CD4-positive, alpha-beta T cell (primary cell): ENCODE measurements at places on chromosomes 6 and 20.
A peak's percentile ranks its signal among the peaks of the same experiment; 100 is the strongest.

- no peak for DNase-seq
Measured at GRCh38 chr6:113674075-113674474, 183.1 kb upstream of the MARCKS start.

DNA sequence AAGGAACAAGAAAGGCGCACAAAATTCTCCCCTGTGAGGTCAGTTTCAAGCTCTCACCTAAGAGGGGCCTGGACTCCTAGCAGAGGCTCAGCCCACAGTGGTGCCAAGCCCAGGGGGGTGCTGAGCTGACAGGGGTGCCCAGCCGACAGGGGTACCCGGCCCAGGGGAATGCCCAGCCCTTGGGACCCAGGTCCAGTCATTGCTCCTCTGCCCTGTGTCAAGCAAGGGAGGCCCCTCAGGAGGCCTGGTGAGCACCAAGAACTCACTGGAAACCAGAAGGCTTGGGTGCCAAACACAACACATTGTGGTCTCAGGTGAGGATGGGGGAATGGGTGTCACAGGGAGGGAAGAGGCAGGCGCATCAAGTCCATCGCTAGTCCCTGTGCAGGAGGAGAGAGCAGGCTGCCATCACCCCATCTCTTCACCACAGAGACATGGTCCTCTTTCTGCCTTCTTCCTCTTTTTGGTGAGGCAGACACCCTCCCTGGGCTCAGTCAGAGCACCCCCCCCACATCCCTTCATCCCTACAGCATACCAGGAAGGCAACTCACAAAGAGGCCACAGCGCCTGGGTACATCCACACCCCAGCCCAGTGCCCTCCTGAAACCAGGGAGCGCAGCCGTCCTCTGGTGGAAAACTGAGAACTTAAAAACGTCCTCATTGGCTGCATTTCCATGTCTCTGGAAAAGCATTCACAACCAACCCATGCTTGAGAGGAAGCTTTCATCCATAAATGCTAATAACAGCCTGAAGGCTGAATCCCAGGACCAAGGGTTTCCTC lies 111.3 kb downstream of the BANF2 start:
- DNase-seq, result no peak

DNA sequence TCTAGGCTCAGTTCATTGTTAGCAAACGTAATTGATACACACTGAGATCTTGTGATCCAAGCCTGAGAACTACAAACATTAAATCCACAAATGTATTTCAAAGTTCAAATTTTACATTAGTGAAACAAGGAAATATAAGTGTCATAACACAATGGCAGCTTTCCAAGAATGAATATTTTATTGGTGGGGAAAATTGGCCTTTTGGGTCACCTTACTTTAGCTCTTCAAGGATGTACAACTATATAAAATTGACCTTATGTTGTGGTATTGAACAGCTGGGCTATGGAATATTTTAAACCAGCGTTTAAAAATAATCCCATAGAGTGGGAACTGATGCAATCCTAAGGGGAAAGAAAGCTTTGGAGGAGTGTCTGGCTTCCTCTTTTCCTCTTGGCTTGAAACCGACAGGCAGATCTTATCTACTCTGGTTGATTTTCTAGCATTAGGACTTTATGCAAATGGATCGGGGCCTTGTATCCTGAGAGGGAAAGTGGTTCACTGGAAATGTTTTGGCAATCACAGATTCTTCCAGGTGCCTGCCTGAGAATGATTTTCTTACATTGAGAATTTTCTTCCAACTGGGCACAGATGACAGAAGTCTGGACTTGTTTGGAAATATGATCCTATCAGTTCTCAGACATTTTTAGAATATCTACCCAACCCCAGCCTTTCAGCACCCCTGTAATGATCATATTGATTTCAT lies 184.8 kb upstream of the ECI2 start:
- DNase-seq, result no peak

- no peak for DNase-seq
Measured at GRCh38 chr6:149129371-149130077, 188.0 kb upstream of the TAB2 start.

GRCh38 chr6:166927935-166928643 lies 28.3 kb downstream of the RNASET2 start:
- DNase-seq, result no peak

- no peak for DNase-seq
Measured at GRCh38 chr20:53399083-53399482, 194.6 kb downstream of the ZNF217 start.

DNA sequence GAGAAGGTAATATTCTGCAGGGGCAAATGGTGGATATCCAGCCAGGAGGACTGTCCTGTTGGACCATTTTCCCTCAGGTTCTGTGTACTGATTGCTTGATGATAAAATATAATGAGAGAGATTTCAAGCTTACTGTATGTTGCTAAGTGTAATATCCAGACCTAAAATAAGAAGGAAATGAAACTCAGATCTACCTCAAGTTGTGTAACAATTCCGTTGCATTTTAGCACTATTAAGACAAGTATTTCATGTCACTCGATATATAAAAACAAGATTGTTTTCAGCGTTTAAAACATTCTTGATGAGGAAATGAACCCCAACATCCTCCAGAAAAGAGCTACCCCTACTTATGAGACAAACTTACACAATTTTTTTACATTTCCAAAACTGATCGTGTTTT lies 57.2 kb downstream of the RGS17 start:
- DNase-seq, result no peak

DNA sequence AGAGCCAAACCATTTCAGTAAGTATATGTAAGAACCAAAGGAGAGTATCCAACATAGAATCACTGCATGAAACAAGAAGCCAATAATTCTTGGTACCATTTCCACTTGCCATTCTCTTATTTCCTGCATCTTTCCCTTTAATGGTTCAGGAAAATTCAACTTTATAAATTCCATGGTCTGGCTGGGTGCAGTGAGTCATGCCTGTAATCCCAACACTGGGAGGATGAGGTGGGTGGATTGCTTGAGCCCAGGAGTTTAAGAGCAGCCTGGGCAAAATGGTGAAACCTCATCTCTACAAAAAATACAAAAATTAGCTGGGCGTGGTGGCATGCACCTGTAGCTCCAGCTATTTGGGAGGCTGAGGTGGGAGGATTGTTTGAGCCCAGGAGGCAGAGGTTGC lies 21.2 kb downstream of the NHLRC1 start:
- DNase-seq, result no peak

GRCh38 chr6:9087470-9087869 lies 652.1 kb upstream of the SLC35B3 start:
- no peak for DNase-seq

DNA sequence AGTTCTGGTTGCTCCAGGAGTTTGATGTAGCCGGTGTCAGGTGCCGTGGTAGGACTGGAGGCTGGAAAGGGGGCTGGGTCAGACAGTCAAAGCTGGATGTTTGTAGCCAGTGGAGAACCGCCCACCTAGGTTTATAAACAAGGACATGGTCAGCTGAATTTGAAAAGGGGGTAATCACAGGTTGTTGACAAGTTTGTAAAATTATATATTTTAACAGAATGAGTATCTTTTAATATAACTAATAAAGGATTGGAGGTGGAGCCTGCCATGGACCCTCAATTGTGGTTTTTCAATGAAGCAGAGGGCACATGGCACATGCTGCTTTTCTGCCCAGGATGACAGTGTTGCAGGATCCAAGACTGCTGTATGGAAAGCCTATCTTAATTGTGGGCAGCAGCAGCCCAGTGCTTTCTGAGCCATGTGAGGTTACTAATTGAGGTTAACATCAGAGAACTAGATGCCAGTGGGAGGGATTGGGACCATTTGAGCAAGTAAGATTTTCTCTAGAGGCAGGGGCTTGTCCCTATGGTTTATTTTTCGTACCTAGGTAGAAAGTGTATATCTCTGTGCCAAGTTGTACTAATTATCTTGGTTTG lies 9.7 kb downstream of the HECA start:
- DNase-seq, result no peak

DNA sequence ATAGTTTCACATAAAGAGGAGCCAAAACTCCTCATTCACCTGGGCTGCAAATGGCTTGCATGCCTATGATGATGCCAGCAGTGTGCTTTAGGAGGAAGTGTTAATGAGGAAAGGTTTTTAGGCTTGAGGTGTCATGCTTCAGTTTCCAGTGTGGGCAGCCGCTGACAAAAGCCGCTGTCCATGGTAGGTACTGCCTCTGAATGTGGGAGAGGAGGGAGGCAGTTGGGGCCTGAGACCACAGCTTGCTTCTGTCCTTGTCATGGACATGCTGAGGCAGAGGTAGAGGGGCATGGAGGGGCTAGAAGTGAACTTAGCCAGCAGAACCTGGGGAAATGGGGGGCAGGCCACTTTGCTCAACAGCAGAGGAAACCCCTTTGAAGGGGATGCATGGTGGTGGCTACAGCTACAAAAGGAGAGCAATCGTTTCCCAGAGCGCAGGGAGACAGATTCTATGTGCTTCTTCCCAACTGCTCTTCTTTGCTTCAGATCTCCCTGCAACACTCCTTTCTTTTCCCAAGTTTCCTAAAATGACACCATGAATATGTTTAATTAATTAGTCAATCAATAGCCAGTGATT lies 372.1 kb upstream of the CNR1 start:
- DNase-seq, result no peak

GRCh38 chr20:10795286-10796026 lies 121.7 kb upstream of the JAG1 start:
- no peak for DNase-seq

- no peak for DNase-seq
Measured at GRCh38 chr20:42641886-42642285, 547.8 kb downstream of the PTPRT start.

- DNase-seq, result no peak
Measured at GRCh38 chr6:150719099-150719766, 119.5 kb downstream of the PLEKHG1 start.

- DNase-seq, result peak; percentile 83
Measured at GRCh38 chr6:52416629-52417151, 3.5 kb upstream of the EFHC1 start.

- no peak for DNase-seq
Measured at GRCh38 chr6:80250391-80250997, 144.0 kb downstream of the BCKDHB start.

DNA sequence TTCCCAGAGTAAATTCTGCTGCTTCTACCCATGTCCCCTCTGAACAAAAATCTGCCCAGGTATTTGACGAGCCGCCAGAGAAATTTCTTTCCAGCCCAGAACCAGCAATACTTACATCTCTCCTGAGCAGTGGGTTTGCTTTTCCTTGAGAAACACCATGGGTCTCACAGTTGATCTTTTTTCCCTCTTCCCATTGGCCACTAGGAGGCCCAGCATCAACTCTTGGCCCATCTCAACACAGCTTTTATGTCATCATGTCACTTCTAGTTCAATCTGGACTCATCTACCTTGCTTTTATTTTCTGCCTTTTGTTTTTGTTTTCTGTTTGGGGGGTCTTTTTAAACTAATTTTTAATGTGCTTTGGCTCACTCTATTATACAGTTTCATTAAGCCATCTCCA lies 18.8 kb downstream of the MAFB start:
- no peak for DNase-seq

- no peak for DNase-seq
Measured at GRCh38 chr6:135240711-135241110, 59.6 kb downstream of the MYB start.

DNA sequence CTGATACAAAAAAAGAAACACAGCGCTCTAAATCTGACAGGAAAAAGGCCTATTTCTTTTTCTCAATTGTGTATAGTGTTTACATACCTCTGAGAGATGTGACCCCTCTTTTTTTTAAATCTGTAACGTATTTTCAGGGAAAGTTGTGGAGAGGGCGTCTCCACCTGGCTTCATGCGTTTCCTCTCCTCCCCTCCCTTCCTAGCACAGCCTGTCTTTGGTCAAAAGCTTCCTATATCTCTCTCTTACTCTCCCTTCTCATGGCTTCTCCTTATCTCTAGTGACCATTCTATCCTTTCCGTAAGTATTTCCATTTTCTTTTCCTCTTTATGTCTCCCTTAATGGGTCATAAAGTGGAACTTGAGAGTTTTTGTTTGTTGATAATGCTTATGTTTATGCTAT lies 458.9 kb downstream of the HACE1 start:
- no peak for DNase-seq

- no peak for DNase-seq
Measured at GRCh38 chr6:55866128-55866527, 9.3 kb downstream of the BMP5 start.

GRCh38 chr20:38372806-38373205 lies 26.5 kb downstream of the LBP start:
- no peak for DNase-seq

DNA sequence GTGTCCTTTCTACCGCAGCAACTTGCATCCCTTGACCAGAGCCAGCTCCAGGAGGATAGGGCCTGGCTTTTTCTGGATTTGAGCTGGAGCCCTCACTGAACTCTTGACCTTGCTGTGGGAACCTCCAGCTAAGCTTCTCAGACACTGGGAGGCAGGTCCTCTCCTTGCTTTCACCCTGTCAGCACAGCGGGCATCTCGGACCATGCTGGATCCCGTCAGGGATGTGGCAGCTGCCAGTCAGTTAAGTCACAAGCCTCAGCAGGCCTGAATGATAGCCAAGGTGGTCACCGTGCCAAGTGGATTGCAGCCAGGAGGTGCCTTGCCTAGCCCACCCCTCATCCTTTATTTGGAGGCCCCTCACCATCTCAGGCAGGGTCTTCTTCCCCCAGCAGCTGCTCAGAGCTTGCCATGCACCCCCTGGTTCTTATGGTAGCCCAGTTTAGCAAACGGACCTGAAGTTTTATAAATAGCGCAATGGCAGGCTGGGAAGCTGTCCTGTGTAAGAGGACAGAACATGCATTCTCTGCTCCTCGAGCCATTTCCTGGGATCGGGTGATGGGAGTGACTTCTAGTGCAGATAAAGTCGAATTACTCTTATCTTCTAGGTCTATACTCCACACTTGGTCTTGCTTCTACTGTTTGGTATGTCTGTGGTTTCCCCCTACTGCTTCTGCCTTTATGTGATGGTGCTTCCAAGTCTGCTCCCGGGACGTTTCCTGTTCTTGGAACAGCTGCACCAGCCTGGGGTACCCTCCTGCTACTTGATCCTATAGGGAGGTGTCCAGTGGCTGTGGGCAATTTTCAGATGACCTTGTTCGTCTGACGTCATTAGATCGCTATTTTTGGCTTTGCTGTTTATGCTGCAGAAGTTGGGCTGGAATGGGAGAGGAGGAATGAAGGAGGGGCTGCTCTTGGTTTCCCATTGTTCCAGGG lies 7.1 kb upstream of the MYLK2 start:
- DNase-seq, result no peak

DNA sequence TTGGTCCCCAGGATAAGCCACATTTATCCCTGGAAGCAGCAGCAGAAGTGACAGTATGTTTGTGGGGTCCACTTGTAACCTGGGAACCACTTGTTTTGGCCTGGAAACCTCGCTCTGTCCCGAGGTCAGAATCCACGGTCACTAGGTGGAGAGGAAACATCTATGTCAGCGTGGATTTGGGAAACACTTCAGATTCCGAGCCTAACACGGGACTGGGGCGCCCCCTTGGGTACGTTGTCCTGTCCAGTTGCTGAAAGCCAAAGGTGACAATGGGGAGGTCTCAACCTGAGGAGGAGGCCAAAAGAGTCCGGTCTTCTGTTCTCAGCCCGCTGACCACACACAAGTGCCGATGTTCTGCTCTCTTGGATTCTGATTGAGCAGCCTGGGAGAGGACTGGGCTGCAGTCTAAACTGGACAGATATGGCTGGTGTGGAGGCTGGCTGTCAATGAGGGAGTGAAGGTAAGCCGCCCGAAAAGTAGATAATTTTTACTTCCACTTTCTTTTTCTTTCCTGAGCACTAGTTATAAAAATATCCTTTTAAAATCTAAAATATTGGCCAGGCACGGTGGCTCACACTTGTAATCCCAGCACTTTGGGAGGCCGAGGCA lies 4.9 kb upstream of the ZFP57 start:
- no peak for DNase-seq

- no peak for DNase-seq
Measured at GRCh38 chr6:107386340-107386739, 73.0 kb downstream of the PDSS2 start.

GRCh38 chr6:31152781-31153180 lies 4.8 kb downstream of the CCHCR1 start:
- DNase-seq, result no peak
